ENCODE measurements at places on chromosomes 4 and X. TPM values are rescaled to one million over a fixed set of nuclear protein-coding genes. Genes with fewer than 3 reads are reported as not detected.

MTNR1A gene
- not detected for total RNA-seq

RASGEF1B gene
- total RNA-seq = 1.1 TPM

CENPVL1 gene
- 0.34 TPM for total RNA-seq

PAGE4 gene
- total RNA-seq = not detected

DCAF4L1 gene
- 0.23 TPM for total RNA-seq

HSFX2 gene
- total RNA-seq = not detected

HGFAC gene
- not detected for total RNA-seq

FAM156B gene
- 7.9 TPM for total RNA-seq

RPA4 gene
- not detected for total RNA-seq

PDS5A gene
- 45.4 TPM for total RNA-seq

CT45A3 gene
- 28.3 TPM for total RNA-seq

RAB40A gene
- 0.11 TPM for total RNA-seq

GRCh38 chrX:126509923-126510322, 42.7 kb downstream of the DCAF12L1 start:
- DNase-seq = no peak

DNA sequence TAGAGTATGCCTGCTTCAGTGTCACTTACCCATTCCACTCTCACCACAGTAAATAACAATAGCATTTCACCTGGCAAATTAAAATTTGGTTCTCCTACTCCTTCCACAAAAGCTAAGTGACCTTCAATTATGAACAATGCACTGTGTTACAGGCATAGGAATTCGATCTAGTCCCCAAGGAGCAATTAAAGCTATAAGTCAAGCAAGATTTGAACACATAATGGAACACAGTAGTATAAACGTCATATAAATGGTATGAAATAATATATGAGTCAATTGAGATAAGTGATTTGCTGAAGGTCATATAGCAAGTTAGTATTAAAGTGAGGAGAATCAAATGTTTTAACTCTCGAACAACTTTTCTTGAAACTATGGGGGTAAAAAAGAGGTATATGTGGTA, 65.8 kb downstream of the ARAP2 start:
- DNase-seq = no peak

DNA sequence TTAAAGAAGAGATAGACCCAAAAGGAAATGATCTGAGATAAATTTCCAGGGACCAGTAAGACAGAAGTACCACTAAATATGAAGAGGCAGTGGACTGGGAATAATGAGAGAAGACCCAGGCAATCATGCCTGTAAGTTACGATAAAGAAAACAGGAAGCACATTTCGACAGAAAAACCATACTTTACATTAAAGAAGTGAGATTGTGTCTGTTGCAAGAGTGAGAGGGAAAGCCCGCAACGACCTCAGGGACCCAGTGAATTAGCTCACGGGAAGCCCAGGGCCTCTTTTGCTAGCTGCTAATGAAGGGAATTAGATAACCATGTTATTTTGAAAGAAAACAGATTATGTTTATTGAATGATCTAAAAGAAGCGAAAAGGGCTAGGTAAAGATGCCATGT, 28.9 kb upstream of the ACSL1 start:
- no peak for DNase-seq

DNA sequence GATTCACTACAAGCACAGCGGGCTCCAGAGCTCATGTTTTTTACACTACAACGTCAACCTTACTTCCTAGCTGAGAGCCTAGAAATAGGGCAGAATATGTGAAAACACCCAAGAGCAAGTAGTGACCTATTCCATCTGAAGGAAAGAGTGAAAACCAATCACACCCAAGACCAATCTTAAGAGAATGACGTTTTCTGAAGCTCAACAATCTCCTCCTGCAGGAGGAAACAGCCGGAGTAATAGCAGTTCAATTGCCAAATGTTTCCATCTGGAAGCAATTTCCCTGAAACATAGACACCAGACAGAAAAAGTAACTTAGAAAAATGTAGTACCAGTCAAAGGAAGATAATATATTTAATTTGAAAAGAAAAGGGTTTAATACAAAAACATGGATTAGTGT, 142.4 kb downstream of the ANXA5 start:
- DNase-seq = no peak

DNA sequence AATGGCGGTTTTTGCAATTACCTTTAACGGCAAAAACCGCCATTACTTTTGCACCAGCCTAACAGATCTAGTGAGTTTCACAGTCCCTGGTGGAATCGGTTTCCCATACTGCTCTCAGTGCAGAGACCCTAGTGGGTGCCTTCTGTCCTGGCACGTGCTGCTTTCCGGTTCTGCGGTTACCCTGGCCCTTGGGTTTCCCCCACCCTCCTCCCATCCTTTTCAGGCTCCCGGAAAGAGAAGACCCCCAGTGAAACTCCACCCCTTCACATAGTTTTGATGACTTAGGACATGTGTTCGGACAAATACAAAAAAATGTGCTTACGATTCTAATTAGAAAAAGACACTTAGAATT, 36.9 kb downstream of the NLGN3 start:
- DNase-seq = no peak

DNA sequence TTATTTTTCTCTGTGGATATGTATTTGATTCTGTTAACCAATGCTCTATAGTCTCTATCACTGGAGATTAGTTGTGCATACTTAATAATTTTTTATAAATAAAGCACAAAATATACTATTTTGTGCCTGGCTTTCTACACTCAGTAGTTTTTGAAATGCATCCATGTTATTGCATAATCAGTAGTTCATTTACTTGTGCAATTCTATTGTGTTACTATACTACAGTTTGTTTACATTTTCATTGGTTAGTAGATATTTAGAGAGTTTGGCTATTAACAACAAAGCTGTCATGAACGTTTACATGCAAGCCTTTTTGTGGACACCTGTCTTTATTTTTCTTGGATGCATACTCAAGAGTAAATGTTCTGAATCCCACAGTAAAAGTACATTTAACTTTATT, 265.0 kb upstream of the FAT4 start:
- DNase-seq = no peak

- no peak for DNase-seq
Measured at GRCh38 chrX:10450959-10451355, 169.4 kb downstream of the MID1 start.

GRCh38 chr4:102736636-102737549, 23.9 kb downstream of the MANBA start:
- no peak for DNase-seq

GRCh38 chrX:63561425-63561824, 210.3 kb upstream of the SPIN4 start:
- no peak for DNase-seq

GRCh38 chrX:66043584-66043983, 3.7 kb upstream of the VSIG4 start:
- DNase-seq = no peak

GRCh38 chr4:175813821-175814220, 1.8 kb upstream of the GPM6A start:
- no peak for DNase-seq

GRCh38 chr4:163385466-163385865, 41.8 kb downstream of the NPY5R start:
- DNase-seq = no peak

DNA sequence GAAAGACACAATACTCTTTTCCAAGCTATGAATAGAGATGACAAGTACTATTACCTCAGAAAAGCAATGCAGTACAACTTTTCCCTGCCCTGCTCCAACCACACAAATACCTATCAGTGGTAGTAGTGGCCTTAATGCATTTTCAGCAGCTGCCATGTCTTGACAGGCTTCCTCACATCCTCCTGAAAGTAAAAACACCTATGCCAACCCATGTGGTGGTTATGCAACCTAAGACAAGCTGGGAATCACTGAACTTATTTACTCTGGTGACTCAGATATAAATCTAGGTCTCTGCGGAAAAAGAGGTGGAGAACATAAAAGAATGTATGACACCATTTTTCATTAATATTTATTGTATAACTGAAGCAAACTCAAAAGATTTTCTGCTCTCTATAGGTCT, 14.5 kb downstream of the WDFY3 start:
- peak; percentile 9 for DNase-seq

DNA sequence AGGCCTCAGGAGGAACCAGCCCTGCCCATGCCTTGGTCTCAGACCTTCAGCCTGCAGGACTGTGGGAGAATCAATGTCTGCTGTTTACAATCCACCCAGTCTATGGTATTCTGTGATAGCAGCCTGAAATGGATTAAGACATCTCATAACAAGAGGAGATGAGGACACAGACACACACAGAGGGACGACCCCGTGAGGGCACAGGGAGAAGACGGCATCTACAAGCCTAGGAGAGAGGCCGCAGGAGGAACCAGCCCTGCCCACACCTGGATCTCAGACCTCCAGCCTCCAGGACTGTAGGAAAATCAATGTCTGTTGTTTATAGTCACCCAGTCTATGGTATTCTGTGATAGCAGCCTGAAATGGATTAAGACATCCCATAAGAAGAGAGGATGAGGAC, 3.3 kb downstream of the SLC25A6 start:
- no peak for DNase-seq

DNA sequence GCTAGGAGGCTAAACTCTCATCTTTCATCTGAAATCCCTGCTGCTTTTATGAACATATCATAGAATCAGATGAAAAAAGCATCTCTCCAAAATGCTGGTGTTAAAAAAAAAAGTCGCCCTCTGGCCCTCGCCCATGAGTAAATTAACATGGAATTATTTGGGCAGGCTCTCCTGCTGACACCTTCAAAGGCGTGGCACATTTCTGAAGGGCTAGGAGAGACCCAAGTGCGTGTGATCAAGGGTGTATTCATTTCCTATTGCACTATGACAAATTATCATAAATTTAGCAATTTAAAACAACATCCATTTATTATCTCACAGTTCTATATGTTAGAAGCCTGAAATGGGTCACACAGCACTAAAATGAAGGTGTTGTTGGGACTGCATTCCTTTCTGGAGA, 5.1 kb downstream of the ANXA3 start:
- no peak for DNase-seq

GRCh38 chr4:174592256-174592984, 70.1 kb upstream of the HPGD start:
- DNase-seq = no peak

DNA sequence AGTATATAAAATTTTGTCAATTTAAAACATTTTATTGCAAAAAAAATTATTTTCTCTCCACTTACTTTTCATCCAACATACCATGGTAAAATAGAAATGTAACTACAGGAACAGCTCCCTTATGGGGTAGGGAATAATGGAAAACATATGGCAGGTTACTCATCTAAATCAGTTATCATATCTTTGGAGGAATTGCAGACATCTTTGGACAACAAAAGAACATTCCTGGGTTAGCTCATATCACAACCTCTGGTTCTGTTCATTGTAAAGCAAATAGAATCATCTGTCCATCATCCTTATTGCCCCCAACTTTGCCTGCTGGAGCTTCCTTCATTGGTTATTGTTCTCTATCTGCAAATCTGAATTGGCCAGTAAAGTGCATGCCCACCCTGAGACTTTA, 387.5 kb upstream of the GRID2 start:
- DNase-seq = no peak

DNA sequence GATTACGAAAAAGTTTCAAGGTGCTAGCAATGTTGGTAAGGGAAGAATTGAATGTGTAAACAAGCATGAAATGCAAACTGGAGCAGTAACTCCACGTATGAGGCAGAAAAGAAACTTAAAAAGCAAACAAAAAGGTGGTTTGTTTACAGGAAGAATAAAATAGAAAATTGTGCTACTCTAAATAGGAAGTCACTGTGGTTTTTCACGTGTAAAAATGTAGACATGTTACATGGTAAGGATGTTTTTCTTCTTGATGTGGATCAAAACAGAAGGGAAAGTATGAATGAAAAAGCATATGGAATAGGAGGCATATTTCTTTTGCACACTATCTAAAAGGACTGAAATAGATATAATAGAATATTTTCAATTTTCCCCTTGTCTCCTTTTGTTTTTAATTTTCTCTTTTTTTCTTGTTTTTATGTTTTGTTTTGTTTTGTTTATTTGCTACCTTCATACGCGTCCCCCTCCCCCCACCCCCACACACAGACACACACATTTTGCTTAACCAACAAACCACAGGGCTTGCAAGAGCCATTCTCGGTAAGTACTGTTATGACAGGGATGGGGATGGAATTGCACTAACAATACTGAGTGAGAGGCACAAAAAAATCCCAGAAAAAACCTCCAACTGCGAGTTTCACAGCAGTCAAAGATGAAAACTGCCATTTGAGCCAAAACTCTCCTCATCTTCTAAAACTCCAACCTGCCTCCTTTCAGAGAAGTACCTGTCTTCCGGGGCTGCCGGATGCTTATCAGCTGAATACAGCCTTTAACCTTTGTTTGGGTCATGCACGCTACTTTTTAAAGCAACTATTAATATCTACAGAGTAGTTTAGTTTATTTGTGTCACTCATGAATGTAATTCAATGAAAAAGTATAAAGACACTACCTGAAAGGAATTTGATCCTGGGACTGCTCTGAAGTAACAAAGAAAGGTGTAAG, 135.8 kb downstream of the IL15 start:
- no peak for DNase-seq

DNA sequence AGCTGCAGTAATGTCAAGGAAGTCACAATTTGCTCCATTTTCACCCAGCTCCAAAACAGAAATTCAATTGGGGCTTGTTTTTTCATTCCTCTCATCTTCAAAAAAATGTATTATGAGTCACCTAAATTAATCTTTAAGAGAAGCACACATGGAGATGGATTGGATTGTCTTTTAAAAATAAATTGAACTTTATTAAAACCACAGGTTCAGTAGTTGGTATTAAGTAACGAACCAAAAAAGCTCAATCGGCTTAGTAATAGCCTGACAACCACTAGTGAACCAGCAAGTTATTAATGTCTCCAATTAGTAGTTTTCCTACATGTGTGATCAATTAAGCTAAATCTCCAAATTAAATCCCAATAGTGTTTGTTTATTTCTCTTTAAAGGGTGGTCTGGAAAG, 283.5 kb upstream of the GIMD1 start:
- no peak for DNase-seq
